ENCODE measurements at places on chromosomes 12 and 14.
A peak's percentile ranks its signal among the peaks of the same experiment; 100 is the strongest.

GRCh38 chr14:105161964-105162668 lies 6.5 kb downstream of the JAG2 start:
- no peak for DNase-seq

DNA sequence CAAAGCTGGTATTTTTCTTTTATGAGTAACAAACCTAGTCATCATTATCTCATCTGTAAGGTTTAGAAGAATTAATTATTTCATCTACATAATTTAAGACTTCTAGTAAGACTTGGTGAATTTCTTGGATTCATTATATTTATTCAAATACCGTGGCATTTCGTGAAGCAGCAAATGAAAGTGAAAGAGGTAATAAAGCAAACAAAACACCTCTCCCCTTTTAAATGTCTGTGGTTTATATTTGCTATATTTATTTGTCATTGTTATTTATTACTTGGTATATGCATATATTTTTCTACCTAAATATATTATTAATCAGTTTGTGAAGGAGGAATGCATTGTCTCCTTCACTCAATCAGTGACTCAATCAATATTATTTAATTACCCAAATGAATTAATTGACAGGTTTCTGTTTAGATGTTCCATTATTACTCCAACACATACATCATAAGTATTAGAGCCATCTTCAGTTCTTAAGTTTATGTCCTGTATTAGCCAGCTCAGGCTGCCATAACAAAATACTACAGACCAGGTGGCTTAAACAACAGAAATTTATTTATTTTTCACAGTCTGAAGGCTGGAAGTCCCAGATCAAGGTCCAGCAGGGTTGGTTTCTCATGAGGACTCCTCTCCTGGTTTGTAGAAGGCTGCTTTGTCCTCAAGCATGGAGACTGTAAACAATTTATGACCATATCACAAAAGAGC lies 6.6 kb downstream of the CFAP54 start:
- DNase-seq = no peak

DNA sequence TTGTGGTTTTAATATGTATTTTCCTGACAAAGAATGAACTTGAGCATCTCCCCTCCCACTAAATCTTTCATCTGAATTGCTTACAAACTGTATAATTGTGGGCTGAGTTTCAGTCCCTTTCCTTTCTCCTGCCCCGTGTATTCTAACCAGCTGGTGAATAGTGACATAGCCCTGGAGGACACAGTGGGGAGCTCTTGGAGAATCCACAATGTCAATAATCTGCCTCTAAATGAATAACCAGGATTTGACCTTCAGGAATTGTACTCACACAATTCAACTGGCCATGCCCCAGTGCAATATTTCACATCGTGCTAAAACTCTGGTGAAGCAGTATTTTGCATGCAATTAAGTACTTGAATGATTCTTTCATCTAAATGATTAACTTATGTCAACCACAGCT lies 177.2 kb downstream of the C12orf42 start:
- no peak for DNase-seq

- DNase-seq = no peak
Measured at GRCh38 chr12:94073441-94074051, 74.8 kb upstream of the PLXNC1 start.

DNA sequence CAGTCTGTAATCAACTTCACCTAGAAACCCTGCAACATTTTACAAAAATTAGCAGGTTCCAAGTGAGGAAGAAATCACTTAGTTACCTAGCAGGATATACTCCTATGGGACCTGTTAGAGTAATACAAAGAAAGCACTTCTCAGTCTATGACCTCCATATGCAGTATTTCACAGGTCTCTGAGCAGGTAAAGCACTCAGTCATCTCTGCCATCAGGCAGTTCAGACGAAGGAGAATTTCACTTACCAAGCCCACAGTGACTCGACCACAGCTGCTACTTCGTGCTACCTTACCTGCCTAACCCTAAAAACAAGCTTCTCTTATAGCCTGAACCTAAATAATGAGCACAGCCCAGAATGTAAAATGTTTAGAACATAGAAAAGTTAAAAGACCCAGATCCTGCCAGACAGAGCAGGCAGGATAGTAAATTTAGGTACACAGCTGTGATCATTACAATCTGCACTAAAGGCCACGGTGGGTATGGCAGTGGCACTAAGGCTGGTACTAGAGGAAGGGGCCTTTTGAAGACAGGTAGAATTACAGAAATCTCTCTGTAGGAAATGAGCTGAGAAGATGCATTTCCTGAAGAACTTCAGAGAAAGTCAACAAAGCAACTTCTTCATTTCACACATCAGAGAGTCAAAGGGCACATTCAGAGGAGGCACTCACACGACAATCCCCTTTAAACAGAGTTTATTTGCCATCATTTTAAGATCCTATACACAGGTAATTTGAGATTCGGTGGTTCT lies 35.7 kb downstream of the DCAF5 start:
- DNase-seq = no peak

DNA sequence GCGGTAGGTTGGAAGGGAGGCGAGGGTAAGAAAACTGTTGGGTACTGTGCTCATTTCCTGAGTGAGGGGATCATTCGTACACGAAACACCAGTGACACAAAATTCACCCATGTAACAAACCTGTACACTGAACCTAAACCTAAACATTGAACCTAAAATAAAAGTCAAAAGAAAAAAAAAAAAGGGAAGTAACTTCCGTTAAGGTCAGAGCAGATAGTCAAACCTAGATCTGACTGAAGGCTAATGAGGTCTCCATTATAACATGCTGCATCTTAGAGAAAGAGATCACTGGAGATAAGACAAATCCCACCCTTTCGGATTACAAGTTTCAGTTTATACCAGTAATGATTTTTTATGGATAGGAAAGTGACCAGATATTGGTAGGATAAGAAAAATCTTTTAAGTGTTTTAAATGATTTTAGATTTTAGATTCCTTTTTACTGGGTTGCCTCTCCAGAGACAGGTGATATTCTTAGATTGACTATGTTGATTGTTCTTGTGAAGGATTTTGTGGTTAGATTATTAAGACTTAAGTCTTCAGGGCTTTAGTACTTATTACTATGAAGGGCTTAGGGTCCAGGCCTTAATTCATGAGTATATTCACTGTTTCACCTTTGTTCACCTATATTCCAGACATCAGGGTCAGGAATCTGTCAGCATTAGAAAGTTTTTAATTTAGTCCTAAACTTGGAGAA lies 11.2 kb upstream of the NCKAP1L start:
- DNase-seq = no peak

DNA sequence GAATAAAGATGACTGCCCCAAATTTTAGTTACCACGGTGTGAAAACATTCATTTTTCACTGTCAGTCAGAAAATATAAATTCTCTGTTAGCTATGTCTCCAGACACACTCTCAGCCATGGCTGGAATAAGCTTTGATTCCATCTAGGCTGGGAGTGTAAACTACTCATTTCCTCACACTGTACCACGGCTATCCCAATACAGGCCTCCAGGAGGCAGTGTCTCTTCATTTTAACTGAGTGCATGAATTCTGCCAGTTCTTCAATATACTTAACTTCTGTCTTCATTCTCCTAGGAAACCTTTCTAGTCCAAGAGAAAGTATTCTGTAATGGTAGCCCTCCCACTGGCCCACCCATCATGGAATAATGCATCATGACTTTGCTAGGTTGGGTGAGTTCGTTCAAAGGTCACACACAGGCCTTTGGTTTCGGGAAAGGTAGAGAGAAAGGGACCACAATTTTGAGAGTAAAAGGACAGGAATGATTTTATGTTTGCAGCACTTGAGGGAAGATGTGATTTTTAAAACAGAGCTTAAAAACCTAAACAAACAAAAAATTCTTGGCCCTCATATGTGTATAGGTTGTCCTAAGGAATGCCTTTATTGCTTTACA lies 381.1 kb downstream of the SEC23A start:
- peak; percentile 12 for DNase-seq

DNA sequence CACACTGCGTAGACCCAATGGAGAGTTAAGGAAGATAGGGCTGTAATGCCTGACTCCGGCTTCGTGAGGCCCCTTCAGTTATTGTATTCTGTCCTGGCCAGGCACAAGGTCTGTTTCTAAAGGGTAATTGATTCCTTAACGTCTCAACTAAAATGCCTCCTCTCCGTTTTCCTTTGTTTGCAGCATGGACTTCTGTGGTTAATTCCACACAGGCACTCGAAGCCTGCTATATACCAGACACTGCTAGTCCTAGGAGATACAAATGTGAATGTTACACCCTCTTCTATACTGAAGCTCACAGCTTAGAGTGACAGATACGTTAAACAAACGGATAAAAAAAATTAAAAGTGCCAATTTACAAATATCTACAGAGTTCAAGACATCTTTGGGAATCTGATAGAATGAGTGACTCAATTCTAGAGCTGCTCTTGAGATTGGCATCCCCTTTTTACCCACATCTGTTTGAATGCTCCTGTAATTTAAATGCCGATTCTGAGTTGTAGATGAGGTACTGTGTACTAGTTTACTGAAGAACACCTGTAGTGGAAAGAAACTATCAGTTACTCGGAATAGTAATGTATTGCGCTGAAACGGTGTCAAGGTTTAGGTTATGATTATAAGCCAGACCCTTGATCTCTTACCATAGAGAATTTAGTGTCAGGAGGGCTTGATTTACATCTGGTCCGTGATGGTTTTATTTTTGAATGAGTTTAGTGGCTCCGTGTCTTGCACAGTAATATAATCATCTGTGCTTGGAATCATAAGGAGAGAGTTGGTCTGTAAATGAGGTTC lies 784 bp downstream of the PSMA6 start:
- DNase-seq = no peak

DNA sequence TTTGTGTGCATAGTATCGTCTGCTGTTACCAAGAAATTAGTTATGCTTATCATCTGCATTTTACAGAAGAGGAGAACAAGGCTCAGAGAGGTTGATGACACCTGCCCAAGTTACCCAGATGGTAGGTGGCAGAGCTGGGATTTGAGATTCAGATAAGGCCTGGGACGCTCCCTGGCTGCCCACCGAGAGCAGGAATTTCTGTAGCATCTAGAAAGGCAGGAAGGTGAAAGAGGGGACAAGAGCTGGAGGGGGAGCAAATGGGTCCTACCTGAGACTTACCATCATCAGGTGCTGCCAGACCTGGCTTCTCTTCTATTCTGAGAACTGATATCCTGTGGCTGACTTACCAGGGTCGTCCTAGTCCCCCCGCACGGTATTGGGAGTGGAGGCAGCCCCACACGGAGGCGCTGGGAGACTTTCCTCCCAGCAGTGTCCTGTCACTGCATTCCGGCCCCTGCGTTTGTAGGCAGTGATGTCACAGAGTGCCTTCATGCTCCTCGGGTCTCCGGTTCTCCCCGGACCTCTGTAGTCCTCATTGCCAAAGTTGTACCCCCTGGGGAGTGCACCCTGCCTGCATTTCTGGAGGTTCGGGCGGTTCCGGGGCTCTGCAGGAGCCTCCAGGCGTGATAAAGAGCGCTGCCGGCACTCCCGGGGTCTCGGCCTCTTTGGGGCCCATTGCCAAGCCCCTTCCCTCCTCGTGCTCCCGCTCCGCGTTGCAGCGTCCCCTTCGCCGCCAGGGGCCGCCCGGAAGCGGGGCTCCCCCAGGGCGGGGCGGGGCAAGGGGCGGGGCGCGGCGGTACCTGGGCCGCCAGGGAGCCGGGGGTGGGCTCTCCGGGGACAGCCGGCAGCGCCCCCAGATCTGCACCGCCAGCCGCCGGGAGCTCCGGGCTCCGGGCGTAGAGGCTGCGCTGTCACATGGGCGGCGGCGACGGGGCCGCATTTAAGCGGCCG lies at the start of gene CABP1:
Gene CABP1, plus strand, starts transcription at position 856 of the 951 bp plus-strand sequence. Its CDS starts 60 bp downstream, at position 916.
- DNase-seq = peak; percentile 80

GRCh38 chr14:40983604-40984003 lies 623.1 kb upstream of the LRFN5 start:
- DNase-seq = no peak

GRCh38 chr12:131980263-131980662 lies 30.5 kb downstream of the EP400 start:
- no peak for DNase-seq

DNA sequence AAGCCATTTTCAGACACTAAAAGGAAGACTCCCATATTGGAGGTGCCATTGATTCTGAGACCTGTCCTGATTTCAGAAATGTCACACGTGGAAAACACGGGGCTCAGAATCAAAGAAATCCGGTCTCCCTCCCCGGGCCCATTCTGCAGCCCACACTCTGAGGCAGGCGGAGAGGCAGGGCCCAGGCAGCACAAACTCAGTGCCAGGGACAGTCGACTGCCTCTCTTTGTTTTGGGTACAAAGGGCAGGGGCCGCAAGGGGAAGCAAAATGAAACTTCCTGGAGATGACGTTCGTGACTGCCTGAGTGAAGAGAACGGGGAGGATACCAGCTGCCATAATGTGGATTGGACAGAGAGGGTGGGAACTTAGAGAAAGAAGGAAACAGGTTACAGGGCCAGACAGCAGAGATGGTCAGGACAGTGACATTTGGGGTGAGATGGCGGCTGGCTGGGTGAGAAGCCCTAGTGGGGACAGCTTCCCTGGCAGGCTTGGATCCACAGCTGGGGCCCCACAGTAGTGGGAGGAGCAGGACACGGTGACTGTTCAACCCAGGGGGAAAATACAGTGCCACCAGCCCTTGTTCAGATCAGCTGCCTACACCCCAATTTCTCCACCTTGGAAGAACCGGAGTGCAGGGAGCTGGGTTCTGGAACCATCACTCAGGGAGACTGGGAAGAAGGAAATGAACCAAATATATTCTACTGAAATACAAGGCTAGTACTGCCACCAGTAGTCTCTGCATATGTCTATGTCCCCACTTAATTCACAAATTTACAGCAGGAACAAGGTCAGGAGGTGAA lies 8.1 kb downstream of the GAPDH start:
- DNase-seq = no peak

- no peak for DNase-seq
Measured at GRCh38 chr14:88318406-88318805, 4.7 kb downstream of the KCNK10 start.

GRCh38 chr12:70784042-70784668 lies 136.4 kb downstream of the PTPRR start:
- no peak for DNase-seq

DNA sequence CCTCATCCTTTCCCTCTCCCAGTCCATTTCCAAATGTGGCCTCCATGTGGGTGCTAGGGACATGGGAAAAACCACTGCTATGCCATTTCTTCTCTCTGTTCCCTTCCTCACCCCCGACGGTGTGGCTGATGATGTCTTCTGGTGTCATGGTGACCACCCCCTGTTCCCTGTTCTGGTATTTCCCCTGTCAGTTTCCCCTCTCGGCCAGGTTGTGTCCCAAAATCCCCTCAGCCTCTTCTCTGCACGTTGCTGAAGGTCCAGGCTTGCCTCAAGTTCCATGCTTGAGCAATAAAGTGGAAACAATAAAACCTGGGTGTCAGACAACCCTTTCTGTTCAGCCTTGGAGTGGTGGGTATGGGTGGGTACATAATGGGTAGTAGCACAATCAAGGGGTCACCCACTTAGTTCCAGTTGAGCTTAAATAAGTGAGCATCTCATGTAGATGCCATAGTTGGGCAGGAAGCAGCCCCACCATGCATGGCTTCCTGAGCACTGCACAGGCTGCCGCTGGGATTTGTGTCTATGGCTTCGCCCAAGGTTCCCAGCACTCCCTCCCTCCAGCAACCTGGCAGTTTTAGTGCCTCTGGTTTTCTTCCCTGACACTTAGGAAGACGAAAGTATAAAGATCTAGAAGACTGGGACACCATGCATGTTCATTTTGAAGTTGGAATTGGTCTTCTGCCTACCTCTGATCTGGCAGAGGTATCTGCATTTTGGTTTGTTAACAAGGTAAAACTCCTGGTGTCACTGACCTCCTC lies 8.7 kb upstream of the ITFG2 start:
- no peak for DNase-seq
